Suprapubic skin (tissue), 4 donors: ENCODE measurements at places on chromosomes 13 and 19.

- DNase-seq = no peak
These were observed 47.8 kb downstream of the COL4A2 start for GRCh38 chr13:110354715-110355473.

- no peak for DNase-seq
These were observed 10.3 kb upstream of the STRN4 start for GRCh38 chr19:46756544-46756888.

GRCh38 chr19:8721334-8721733, at the start of gene OR2Z1:
TSS of gene OR2Z1 (plus strand) at chr19:8721634. CDS start at chr19:8731029, 9,395 bp downstream.
- DNase-seq = no peak

DNA sequence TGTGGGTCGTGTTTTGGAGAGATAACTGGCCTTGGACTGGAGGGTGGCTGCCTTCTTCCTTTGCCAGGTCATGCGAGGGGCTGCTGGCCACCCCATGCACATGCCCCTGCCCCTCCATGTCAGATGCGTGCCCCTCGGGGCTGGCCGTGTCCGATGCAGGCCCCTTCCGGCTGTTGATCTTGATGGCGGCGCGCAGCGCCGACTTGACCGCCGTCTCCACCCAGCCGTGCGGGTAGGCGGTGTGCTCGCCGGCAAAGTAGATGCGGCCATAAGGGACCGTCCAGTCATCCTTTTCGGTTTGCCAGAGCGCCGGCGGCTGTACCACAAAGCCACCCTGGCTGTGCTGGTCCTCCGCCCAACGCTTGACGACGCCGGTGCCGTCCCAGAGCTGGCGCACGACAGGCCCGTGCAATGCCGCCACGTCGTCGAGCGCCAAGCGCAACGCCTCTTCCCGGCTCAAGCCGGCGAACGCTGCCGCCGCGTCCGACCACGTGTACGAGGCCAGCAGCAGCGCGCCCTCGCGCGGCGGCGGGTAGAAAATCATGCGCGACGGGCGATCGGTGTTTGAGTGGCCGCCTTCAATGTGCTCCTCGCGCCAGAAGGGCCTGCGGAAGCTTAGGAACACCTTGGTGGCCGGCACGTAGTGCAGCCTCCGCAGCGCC, 6.9 kb downstream of the IL4I1 start:
- peak; percentile 84 for DNase-seq

GRCh38 chr13:23558675-23559536, 11.3 kb upstream of the TNFRSF19 start:
- DNase-seq = no peak

GRCh38 chr19:45515807-45516401, 8.6 kb downstream of the VASP start:
- no peak for DNase-seq

GRCh38 chr13:95492044-95492801, 60.3 kb upstream of the CLDN10 start:
- no peak for DNase-seq

DNA sequence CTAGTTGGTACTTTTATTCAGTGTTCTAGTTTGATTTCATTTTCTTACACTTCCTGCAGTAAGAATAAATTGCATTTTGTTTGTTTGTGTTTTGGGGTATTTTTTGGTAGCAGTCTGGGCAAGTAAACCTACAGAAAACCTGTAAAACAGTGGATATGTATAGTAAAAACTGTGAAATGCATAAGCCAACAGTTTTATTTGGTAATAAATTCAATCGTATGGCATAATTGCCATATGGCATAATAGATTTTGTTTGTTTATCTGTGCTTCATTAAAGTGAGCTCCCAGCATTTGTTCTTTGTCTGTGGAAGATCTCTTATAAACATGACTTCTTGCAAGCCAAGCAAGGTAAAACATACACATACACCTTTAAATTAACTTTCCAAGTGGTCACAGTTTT, 111.9 kb downstream of the PCDH9 start:
- DNase-seq = no peak

DNA sequence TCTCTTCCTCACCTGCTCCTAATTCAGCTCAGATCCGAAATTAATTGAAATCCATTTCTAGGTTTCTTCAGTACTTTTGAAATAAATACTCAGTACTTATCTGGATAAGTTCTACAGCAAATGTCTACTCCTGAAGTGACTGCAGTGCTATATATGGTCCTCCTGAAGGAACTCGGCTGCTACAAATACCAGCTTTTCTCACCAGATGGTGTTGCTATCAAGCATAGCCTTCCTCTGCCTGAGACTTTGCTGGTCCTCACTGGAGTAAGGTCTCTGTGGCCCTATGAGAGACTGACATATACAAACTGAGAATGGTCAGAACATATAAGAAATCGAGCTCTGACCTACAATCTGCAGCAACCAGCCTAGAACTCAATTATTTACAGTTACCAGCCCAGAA, 161.6 kb downstream of the NDFIP2 start:
- DNase-seq = no peak

- peak; percentile 82 for DNase-seq
These were observed 1.9 kb upstream of the FOXO1 start for GRCh38 chr13:40668335-40668734.

GRCh38 chr19:2014131-2014571, 1.4 kb downstream of the BTBD2 start:
- no peak for DNase-seq

- no peak for DNase-seq
These were observed 30.7 kb upstream of the ZFP82 start for GRCh38 chr19:36449059-36449670.

DNA sequence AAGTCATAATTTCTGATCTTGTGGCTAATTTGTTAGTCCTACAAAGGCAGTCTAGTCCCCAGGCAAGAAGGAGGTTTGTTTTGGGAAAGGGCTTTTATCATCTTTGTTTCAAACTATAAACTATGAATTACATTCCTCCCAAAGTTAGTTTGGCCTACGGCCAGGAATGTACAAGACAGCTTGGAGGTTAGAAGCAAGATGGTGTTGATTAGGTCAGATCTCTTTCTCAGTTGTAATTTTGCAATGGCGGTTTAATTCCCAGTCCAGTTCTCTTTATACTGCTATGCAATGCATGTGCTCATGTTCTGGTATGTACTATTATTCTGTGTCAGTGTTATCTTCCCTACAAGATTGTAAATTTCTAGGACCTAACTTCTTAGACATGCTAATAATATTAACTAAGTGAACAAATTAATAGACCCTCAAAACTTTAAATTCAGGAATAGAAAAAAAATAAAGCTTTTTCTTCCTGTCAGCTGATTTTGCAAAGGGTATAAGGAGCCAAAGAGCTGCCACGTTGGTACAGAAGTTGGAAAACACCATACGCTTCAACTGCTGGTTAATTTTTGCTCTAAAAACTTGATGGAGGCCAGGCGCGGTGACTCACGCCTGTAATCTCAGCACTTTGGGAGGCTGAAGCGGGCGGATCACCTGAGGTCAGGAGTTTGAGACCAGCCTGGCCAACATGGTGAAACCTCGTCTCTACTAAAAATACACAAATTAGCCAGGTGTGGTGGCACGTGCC, 1.3 kb upstream of the DNAJC15 start:
- no peak for DNase-seq

DNA sequence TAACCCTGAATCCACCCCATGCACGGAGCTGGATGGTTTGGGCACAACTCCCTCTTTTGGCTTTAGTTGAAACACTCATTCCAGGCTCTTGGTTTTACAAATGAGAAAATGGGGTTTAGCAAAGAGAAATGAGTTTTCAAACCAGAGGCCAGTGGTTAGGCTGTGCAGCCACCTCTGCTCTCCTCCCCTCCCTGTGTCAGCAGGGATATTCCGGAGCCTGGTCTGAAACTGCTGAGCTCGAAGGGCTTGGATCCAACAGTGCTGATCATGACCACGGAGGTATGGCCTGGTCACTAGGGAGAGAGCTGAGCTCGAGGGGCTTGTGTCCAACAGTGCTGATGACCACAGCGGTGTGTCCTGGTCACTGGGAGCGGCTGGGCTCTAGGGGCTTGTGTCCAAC, 41.5 kb downstream of the ZNF787 start:
- no peak for DNase-seq

GRCh38 chr13:48583859-48584311, 51.0 kb upstream of the RCBTB2 start:
- DNase-seq = no peak

- no peak for DNase-seq
These were observed 38.9 kb upstream of the IPO5 start for GRCh38 chr13:97914540-97914939.

DNA sequence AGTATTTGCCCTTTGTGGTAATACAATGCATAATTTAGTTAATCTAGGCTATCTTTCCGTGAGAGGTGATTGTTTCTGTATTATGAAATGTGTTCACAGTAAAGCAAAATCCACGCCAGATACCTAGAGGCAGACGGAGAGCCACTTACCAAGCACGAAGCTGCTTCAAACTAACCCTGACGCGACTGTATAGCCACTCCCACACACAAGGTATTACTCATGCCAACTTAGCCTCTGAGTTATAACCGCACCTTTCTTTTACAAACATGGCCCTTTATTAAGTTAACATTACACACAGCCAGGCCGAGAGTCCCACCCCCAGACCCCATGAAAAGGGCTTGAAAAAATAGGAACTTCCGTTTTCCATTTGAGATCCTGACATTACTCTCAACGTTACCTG, 185.7 kb downstream of the ABCC4 start:
- DNase-seq = no peak

DNA sequence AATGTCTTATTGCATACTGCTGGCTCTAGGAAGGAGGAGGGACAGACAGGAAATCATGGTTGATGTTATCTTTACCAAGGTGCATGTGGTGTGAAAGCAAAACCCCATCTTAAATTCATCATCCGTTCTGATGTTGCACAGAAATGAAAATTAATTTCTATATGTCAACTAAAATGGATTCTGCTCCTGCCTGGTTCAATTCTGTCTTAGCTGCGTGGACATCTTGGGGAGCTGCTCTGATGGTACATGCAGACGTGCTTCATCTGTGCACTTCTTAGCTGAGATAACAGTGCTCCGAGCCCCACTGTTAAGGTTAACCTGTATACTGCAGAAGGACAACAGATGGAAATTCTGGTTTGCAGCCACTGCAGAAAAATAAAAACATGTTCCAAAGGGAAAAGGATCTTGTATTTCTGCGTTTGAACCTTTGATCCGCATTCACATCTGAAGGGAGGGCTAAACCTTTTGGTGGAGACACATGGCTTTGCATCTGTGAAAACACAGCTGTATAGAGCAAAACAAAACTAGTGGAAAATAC, 155.6 kb downstream of the TM9SF2 start:
- DNase-seq = no peak

DNA sequence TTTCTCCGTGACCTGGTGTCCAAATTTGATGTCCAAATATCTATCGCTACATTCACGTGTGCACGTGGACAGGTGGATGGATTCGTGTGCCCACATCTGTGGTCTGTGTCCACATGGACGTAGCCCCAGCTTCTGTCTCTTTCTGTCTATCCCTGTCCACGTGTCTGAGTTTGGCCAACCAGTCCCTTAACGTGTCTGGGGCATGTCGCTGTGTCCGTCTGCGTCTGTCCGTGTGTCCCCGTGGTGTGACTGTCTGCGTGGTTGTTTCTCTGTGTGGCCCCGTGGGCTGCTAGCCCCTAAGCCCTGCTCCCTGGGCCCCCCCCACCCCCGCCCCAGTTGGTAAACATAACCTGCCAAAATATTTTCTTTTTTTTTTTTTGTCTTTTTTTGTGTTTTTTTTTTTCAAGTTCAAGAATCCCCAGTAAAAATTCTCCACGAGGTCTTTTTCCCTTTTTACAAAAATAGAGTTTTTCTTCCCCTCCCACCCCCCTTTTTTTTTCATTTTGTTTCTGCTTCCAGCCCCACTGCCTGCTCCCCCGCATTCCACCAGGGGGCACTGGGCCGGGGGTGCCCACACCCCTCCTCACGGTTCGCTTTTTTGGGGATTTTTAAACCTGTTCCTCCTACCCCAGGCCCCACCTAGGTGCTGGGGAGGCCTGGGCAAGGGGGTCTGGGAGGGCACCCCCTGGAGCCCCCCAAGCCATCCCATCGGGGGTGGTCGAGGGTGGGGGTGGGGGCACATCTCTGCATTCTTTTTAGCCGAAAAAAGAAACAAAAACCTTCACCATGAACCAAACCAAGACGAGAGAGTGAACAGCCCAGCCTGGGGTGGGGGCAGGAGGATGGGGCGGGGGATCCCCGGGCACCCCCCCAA, 18.3 kb downstream of the PRKCSH start:
- no peak for DNase-seq

- no peak for DNase-seq
These were observed 108.3 kb downstream of the ABCC4 start for GRCh38 chr13:95192998-95193397.

DNA sequence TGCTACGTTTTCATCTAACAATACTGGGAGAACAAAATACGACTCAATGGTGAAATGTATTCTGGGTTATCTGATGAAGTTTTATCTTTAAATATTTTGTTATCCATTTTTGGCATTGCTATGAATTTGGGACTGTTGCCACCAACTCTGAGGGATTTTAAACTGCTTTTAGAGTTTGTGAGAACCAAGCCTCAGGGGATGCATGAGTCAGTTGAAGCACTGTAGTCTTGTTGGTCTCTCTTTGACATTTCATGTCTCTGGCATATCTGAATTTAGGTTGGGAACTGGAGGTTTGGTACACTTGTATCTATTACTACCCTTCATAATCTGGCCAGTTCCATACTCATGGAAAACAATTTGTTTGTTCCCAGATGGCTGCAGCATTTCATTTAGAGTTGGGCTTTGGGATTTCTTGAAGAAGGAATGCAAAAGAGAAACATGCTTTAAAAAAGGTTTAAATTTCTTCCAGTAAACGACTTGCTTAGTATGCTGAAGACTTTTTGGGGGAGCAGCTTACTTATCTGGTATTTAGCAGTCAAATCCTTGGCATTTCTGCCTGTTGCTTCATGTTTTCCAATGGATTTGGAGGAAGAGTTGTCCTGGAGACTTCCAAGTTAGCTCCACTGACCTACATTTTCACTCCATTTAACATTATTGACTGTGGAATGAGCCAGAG, 28.9 kb downstream of the ARHGEF7 start:
- DNase-seq = no peak

GRCh38 chr19:6402837-6403608, 10.1 kb upstream of the GTF2F1 start:
- DNase-seq = no peak

- DNase-seq = peak; percentile 71
These were observed 571 bp upstream of the DHRS12 start for GRCh38 chr13:51804295-51805172.

GRCh38 chr13:100797921-100798320, 123.3 kb upstream of the TMTC4 start:
- no peak for DNase-seq

DNA sequence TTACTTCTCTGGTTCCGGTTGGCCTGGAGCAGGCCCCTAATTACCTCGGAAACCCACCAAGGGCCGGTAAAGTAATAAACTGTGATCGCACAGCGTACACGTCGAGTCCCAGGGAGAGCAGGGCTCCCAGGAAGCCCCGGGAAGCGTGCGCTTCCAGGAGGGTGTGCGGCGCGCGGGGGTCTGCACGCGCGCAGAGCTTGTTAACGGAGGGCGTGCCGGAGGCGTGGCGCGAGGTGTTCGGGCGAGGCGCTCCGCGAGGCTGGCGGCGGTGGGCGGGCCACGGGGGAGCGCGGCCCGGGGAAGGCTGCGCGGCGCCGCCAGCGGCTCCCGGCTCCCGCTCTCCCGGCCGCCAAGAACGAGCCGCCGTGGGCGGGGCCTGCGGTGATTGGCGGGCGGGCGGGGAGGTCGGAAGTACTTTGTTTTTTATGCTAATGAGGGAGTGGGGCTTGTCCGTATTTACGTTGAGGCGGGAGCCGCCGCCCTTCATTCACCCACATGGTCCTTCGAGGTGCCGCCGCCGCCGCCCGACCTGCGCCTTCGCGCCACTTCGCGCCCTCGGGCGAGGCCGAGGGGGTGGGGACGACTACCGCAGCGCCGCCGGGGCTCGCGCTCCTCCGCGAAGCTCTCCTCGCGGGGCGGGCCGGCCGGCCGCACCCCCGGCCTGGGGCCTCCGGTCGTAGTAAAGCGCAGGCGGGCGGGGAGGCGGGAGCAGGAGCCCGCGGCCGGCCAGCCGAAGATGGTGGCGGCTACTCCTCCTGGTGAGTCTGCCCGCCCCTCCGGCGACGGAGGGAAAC, at the start of gene MIR17HG:
MIR17HG (plus strand) TSS at position 486 of the 794 bp plus-strand sequence.
- peak; percentile 92 for DNase-seq
